ENCODE measurements at places on chromosomes 2 and 18. TPM values are rescaled to one million over a fixed set of nuclear protein-coding genes. Genes with fewer than 3 reads are reported as not detected.
A peak's percentile ranks its signal among the peaks of the same experiment; 100 is the strongest.

COL3A1 gene
- total RNA-seq, result 734 TPM

KIF3C gene
- 8.7 TPM for total RNA-seq

ANKRD12 gene
- total RNA-seq, result 35.6 TPM

LIMS1 gene
- total RNA-seq, result 199 TPM

RGPD3 gene
- 0.27 TPM for total RNA-seq

DNA sequence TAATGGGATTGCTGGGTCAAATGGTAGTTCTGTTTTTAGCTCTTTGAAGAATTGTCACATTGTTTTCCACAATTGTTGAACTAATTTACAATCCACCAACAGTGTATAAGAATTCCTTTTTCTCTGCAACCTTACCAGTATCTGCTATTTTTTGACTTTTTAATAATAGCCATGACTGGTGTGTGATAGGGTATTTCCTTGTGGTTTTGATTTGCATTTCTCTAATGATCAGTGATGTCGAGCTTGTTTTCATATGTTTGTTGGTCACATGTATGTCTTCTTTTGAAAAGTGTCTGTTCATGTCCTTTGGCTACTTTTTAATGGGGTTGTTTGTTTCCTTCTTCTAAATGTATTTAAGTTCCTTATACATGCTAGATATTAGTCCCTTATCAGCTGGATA is 322.3 kb downstream of the CDH2 start:
- no peak for DNase-seq
- H3K4me3 ChIP-seq, result no peak overlapping the region
- no peaks in the 10 kb centered on the region for H3K4me1 ChIP-seq
- no peak overlapping the region for H3K27ac ChIP-seq
- H3K27me3 ChIP-seq, result no peaks in the 10 kb centered on the region

- no peaks in the 10 kb centered on the region for H3K27me3 ChIP-seq
- H3K4me1 ChIP-seq, result no peaks in the 10 kb centered on the region
- no peak overlapping the region for H3K27ac ChIP-seq
- no peaks in the 10 kb centered on the region for H3K36me3 ChIP-seq
- H3K4me3 ChIP-seq, result no peak overlapping the region
- no peak for DNase-seq
These were observed 13.6 kb downstream of the ABCG5 start for GRCh38 chr2:43824951-43825493.

DNA sequence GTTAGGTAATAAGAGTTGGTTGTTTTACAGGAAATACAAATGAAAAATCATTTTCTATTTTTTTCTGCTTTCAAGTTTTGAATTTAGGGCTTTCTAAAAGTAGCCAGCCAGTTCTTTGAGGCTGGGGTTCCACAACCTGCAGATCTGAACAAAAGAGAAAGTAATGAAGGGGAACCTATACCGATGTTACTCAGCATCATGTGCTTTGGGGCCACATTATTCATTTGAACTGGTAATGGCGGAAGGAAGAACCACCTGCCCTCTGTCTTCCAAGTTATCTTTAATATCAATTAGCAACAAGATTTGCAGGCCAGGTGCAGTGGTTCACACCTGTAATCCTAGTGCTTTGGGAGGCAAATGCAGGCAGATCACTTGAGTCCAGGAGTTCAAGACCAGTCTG is 12.9 kb upstream of the MRO start:
- no peaks in the 10 kb centered on the region for H3K27me3 ChIP-seq
- no peak overlapping the region for H3K27ac ChIP-seq
- H3K4me3 ChIP-seq, result no peak overlapping the region
- H3K4me1 ChIP-seq, result no peaks in the 10 kb centered on the region
- DNase-seq, result no peak

- no peaks in the 10 kb centered on the region for H3K4me1 ChIP-seq
- no peak overlapping the region for H3K27ac ChIP-seq
- H3K4me3 ChIP-seq, result no peak overlapping the region
- no peaks in the 10 kb centered on the region for H3K27me3 ChIP-seq
- DNase-seq, result no peak
These were observed 226.4 kb upstream of the NRXN1 start for GRCh38 chr2:51258301-51258700.

- H3K27me3 ChIP-seq, result no peaks in the 10 kb centered on the region
- no peak for DNase-seq
- H3K4me1 ChIP-seq, result no peaks in the 10 kb centered on the region
- H3K36me3 ChIP-seq, result no peaks in the 10 kb centered on the region
- no peak overlapping the region for H3K27ac ChIP-seq
These were observed 253.5 kb downstream of the NCKAP5 start for GRCh38 chr2:133314795-133315194.

DNA sequence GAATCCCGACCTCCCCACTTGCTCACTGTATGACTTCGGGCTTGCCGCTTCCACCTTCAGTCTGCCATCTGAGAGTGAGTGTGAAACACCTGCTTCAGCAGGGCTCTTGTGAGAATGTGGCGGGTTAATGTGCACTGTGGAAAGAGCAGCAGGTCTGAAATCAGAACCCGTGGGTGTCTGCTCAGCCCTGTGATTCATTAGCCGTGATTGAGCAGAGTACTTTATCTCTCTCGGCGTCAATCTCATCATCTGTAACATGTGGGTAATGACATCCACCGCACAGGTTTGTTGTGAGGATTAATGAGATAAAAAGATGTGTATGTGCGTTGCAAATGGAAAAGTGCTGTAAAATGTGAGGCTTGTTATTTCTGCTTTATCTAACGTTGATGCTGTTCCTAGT is 128.6 kb downstream of the LRATD1 start:
- H3K27me3 ChIP-seq, result no peaks in the 10 kb centered on the region
- no peak overlapping the region for H3K27ac ChIP-seq
- no peaks in the 10 kb centered on the region for H3K36me3 ChIP-seq
- no peaks in the 10 kb centered on the region for H3K4me1 ChIP-seq

DNA sequence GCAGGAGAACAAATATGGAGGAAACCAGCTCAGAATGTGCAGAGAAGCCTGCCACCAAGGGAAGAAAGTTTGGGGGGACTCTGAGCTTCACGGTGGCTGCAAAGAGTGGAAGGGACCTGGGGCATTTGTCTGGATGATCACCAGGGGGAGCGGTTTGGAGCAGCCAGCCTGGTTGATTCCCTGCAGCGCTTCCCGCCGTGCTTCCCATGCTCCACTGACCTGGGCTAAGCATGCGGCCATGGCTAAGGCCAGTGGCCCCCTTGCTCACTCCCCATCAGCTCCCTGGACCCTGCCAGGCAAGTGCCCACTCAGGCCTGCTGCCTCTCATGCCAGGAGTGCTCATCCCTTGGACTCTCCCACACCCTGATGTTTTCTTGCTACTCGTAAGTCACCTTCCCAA is 27.0 kb downstream of the NTSR2 start:
- H3K27me3 ChIP-seq, result no peaks in the 10 kb centered on the region
- DNase-seq, result no peak
- H3K4me3 ChIP-seq, result no peak overlapping the region
- H3K36me3 ChIP-seq, result no peaks in the 10 kb centered on the region

DNA sequence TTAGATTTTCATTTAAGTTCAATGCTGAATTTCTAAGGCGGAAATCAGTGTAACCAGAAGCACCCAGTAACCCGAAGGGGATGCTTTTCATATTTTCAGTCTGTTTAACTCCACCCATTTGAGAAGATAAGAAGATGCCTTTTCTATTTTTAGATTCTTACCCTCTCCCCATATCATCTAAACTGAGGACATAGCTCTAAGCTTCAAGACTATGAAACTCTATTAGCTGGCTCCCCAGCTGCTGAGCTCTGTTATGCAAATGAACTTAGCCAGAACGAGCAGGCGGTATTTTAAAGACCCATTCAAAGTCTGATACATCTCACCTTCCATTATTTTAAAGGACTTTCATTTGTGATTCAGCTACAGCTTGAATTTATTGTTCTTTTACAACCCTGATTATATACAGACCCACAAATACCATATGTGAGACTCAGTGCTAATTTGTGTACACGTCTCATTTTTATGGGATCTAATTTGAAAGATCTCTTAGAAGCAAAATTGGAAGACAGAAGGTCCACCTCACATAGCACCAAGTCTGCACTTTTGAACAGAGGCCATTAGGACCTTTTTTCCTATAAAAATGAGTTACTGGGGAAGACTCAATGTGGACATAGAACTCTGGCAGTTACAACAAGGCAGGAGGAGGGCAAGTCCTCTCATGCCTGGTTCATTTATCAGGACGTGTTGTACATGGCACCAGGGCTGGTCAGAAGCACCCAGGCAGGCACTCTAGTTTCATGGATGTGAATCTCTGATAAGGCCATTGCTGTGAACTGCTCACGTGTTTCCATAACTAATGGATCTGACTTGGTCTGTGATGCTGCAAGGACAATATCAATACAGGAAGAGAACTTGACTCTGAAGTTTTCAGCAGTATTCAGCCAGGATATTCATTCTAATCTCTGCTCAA is 16.3 kb downstream of the CDC42EP3 start:
- no peak for DNase-seq
- H3K27ac ChIP-seq, result peak overlapping the region; percentile 77
- H3K36me3 ChIP-seq, result no peaks in the 10 kb centered on the region
- H3K27me3 ChIP-seq, result no peaks in the 10 kb centered on the region

- no peaks in the 10 kb centered on the region for H3K27me3 ChIP-seq
- H3K36me3 ChIP-seq, result no peaks in the 10 kb centered on the region
- peaks cover 35% of the 10 kb centered on the region for H3K4me1 ChIP-seq
These were observed 24.3 kb downstream of the NCKAP1 start for GRCh38 chr2:183014005-183014404.

DNA sequence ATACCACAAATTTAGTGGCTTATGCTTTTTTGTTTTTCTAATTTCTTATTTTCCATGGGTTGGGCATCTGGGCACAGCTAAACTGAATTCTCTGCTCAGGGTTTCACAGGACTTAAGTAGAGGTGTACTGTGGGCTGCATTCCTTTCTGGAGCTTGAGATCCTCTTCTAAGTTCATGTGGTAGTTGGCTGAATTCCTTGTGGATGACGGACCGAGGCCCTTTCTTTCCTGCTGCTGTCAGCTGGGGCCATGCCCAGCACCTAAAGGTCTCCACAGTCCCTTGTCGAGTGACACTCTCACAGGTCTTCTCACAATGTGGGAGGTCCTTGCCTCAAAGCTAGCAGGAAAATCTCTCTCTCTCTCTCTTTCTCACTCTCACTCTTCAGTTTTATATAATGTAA is 433.5 kb upstream of the LRATD1 start:
- no peak for DNase-seq
- no peaks in the 10 kb centered on the region for H3K36me3 ChIP-seq
- H3K4me1 ChIP-seq, result no peaks in the 10 kb centered on the region
- no peak overlapping the region for H3K27ac ChIP-seq
- H3K4me3 ChIP-seq, result no peak overlapping the region
- no peaks in the 10 kb centered on the region for H3K27me3 ChIP-seq

GRCh38 chr2:10732924-10733565 is 11.6 kb downstream of the ATP6V1C2 start:
- DNase-seq, result no peak
- H3K27me3 ChIP-seq, result no peaks in the 10 kb centered on the region
- H3K4me1 ChIP-seq, result no peaks in the 10 kb centered on the region
- no peak overlapping the region for H3K27ac ChIP-seq
- no peaks in the 10 kb centered on the region for H3K36me3 ChIP-seq
- no peak overlapping the region for H3K4me3 ChIP-seq

GRCh38 chr2:221442128-221442527 is 130.0 kb downstream of the EPHA4 start:
- H3K4me1 ChIP-seq, result peaks cover 4% of the 10 kb centered on the region
- no peak for DNase-seq
- peaks cover 16% of the 10 kb centered on the region for H3K36me3 ChIP-seq
- H3K27ac ChIP-seq, result no peak overlapping the region
- H3K27me3 ChIP-seq, result no peaks in the 10 kb centered on the region

DNA sequence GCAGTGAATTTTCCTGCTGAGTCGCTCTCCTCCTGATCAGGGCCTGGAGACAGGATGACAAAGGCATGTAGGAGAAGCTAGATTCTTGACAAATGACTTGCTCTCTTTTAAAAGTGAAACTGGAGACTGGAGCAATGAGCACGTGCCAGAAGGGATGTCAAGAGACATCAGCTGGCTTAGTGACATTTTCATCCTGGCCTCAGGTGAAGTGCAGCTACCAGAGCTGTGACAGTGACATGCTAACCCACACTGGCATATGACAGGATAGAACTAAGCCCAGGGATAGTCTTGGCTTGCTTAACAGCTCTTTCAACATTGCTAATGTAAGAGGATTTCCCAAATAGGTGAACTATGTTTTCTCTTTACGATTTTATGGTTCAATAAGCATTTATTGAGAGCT is 757.5 kb upstream of the DDX18 start:
- no peak for DNase-seq
- no peaks in the 10 kb centered on the region for H3K4me1 ChIP-seq
- no peaks in the 10 kb centered on the region for H3K27me3 ChIP-seq
- no peaks in the 10 kb centered on the region for H3K36me3 ChIP-seq
- H3K27ac ChIP-seq, result no peak overlapping the region

DNA sequence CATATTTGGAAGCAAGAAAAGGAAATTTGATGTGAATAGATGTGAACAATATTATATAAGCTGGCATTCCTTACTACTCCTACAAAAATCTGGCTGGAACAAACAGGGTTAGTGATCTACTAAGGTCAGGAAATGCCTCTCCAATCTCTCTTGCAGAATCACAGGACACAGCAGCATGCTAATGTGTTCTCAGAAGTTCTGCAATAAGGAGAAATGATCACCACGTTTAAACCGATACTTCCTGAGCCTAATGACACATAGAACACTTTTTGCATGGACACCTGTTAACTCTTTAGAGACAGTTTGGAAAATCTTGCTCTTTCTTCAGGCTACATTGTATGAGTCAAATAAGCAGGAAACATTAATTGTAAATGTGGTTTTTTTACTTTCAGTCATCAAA is 89.6 kb upstream of the MAP3K20 start:
- peak overlapping the region; percentile 7 for H3K27ac ChIP-seq
- H3K4me1 ChIP-seq, result peaks cover 14% of the 10 kb centered on the region
- no peaks in the 10 kb centered on the region for H3K36me3 ChIP-seq
- no peak for DNase-seq

- DNase-seq, result no peak
- H3K4me1 ChIP-seq, result peaks cover 7% of the 10 kb centered on the region
- H3K4me3 ChIP-seq, result no peak overlapping the region
- H3K27ac ChIP-seq, result no peak overlapping the region
- H3K27me3 ChIP-seq, result no peaks in the 10 kb centered on the region
These were observed 65.3 kb downstream of the MEMO1 start for GRCh38 chr2:31945572-31945935.

GRCh38 chr2:162579986-162580385 is 236.1 kb downstream of the GCA start:
- H3K4me3 ChIP-seq, result no peak overlapping the region
- no peaks in the 10 kb centered on the region for H3K4me1 ChIP-seq
- no peak overlapping the region for H3K27ac ChIP-seq
- DNase-seq, result no peak
- H3K36me3 ChIP-seq, result no peaks in the 10 kb centered on the region

DNA sequence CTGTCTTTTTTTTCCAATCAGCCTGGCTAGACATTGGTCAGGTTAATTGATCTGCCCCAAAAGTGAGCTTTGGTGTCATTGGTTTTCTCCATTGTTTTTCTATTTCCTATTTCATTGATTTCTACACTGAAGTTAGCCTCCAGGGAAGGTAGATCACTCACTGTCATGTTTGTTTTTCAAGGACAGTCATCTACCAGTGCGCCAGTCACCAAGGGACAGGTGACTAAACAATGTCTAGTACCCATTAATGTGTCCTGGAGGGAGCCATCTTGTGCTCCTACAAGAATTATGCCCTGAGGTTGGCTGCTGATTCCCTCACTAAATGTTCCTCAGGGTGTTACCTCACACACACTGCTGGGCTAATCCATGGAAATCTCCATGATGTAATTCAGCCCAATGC is 17.6 kb upstream of the USP40 start:
- H3K27ac ChIP-seq, result no peak overlapping the region
- no peaks in the 10 kb centered on the region for H3K27me3 ChIP-seq

GRCh38 chr2:151623631-151624030 is 110.6 kb downstream of the NEB start:
- no peak overlapping the region for H3K27ac ChIP-seq
- H3K4me3 ChIP-seq, result no peak overlapping the region
- H3K27me3 ChIP-seq, result no peaks in the 10 kb centered on the region
- peaks cover 4% of the 10 kb centered on the region for H3K4me1 ChIP-seq
- no peak for DNase-seq
